CD4-positive, alpha-beta T cell (primary cell): ENCODE measurements at places on chromosomes 1 and 21.

DNA sequence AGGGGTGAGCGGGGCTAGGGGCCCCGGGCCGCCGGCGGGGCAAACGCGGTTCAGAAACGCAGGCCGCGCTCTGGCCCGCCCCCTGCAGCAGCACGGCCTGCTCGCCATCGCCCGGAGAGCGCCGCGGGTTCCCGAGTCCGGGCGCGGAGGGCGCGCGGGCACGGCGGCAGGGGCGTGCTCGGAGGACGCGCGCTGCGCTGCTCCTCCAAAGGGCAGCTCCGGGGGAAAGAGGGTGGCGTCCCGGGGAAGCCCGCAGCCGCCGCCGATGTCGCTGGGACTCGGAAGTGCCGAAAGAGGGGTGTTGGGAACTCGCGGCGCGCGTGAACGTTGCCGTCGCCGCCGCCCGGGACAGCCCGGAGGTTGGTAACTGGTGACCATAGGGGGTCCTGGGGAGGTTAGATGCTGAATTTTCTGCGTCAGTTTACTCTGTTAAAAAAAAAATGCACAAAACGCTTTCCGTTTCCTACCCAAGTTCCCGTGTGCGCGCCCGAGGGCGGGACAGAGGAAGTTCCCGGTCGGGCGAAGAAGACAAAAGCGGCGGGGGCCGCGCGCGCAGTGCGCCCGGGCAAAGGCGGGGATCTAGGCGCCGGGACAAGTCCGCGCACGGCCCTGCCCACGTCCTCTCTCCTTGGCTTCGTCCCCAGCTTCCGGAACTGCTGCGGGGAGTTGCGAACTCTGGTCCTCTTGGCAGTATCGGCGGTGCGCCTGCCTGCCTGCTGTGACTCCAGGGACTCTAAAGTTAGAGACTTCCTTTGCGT is at the start of gene HHAT:
Gene HHAT, plus strand, starts transcription at position 157 of the 758 bp plus-strand sequence. CDS start 20,074 bp downstream, outside the sequence.
- DNase-seq, result peak; percentile 30

DNA sequence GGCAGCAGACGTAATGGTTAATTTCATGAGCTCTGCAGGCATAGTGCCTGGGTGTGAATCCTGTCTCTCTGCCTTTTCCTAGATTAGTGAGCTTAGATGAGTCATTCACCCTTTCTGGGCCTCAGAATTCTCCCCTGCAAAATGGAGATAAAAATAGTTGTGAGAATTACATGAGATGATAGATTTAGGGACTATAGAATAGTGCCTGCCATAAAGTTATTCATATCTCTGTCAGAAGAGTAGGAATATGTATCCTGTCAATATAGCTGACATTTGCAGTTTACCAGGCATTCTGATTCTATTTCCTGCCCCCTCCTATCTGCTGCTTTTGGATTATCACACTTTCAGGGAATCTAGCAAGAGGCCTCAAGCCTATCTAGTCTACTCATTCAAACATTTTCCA is 112.0 kb downstream of the PDE4B start:
- DNase-seq, result no peak

- peak; percentile 73 for DNase-seq
Measured at GRCh38 chr1:155013632-155014031, 11.0 kb downstream of the ZBTB7B start.

DNA sequence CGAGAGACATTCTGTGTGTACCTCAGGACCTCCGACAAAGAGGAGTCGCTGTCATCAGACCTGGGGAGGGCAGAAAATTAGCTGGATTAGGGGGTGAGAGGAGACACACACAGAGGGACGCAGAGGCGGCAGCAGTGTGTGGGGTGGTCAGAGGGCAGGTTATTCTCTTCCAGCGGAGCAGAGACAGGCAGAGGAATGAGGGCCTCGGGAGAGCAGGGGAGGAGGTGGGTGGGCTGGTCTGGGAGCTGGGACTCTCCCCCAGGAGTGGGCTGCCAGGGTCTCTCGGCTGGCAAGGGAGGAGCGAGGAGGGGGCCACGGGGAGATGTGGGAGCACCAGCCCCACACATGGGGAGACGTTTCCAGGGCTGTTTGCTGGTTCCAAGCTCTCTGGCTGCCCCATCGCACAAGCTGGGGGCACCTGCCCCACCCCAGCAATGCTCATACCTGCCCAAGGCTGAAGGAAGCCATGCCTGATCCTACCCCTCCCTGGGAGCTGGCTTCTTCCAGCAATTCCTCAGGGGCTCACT is 40.4 kb downstream of the KIF21B start:
- no peak for DNase-seq

DNA sequence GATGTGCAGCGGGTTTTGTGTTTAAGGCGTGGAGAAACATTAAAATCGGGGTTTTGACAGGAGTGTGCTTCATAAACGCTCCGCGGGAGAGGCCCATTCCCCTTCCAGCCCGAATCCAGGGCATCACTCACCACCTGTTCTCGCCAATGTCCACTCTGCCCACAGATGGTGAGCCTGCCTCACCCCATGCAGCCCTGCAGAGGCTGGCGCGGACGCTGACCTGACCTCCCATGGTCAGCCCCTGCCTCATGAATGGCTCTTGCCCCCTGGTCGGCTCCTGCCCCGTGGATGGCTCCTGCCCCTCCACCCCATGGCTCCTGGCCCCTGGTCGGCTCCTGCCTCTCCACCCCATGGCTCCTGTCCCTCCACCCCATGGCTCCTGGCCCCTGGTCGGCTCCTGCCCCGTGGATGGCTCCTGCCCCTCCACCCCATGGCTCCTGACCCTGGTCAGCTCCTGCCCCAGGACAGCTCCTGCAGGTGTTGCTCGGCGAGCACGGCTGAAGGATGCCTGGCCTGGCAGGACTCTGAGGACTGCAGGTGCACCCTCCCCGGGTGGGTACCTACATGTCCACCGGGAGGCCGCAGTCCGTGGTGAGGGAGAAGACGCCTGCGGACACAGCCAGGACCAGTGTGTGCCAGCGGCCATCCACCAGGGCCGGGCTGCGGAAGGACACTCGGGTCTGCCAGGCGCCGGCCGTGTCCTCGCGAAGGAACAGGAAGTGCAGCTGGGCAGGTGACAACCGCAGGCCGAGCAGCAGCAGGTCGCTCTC is 6.7 kb downstream of the KRTAP10-1 start:
- DNase-seq, result no peak

DNA sequence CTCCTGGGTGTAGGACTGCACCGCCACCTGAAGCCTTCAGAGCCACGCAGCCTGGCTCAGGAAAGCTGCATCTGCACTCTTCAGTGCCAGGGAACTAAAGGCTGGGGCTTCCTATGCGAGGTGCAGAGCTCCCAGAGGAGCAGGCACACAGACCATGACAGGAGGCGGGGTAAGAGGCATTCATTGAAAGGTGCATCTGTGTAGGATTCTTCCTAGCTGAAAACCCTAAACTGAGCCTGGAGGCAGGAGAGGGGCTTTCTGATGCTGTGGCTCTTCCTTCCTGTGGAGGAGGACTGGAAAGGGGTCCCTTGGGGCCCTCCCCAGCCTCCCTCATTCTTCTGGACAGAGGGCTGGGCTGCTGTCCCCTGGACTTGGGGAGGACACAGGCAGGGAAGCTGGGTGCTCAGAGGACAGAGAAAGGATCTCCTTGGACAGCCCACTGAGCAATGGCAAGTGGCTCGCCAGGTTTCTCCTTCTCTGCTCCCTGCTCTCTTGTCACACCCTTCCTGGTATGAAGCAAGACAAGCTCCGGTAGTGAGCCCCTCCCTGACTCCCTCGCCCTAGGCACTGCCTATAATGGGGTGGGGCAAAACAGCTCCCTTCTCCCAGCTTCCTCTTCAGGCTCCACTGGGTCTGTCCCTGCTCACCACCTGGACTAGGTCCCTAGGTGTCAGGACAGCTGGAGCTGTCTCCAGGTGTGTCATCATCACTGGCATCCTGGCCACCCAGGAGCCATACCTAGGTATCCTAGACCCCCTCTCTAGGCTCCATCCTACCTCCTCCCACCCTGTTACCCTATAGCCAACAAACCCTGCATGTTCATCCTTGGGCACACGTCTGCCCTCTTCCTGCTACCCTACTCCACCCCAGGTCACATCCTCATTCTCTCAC is 20.0 kb downstream of the S100A6 start:
- no peak for DNase-seq

GRCh38 chr1:231337043-231337471 is 595 bp downstream of the EXOC8 start:
- peak; percentile 40 for DNase-seq

DNA sequence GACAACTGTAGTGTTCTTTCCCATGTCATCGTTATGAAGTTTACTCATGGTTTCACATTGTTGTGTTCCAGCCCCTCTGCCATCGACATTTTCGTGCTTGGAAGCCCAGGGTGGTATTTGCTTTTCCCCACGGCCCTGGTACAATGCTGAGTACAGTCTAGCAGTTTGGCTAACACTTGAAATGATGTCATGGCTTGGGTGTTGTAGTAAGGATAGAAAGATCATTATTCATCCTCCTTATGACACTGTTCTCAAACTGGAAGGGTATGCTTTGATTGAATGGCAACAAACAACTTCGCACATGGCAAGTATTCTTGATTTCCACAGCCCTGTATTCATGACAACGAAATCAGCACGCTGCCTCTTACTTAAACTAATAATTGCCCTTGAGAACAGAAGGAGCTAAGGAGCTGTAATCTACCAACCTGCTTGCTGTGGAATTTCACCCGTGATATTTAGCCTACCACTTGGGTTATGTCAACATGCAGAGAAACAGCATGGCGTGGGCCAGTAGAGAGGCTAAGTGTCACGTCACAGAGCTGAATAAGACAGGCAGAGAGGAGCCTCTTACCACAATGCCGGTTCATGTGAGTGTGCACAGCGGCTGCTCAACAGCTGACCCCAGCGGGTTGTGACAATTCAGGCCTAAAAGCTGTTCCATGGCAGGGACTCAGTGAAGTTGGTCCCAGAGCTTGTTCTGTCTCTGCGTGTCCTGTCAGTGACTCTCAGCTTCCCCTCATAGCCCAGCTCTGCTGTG is 73.9 kb downstream of the KCNJ6 start:
- DNase-seq, result no peak

GRCh38 chr1:8370905-8371315 is 53.0 kb downstream of the SLC45A1 start:
- no peak for DNase-seq

- DNase-seq, result peak; percentile 1
Measured at GRCh38 chr1:157955857-157956256, 37.6 kb upstream of the KIRREL1 start.

- peak; percentile 95 for DNase-seq
Measured at GRCh38 chr1:192516776-192517297, 58.7 kb upstream of the RGS1 start.

GRCh38 chr1:204094856-204095634 is 22.1 kb downstream of the SOX13 start:
- no peak for DNase-seq

- no peak for DNase-seq
Measured at GRCh38 chr21:34092262-34092921, 19.0 kb downstream of the MRPS6 start.

DNA sequence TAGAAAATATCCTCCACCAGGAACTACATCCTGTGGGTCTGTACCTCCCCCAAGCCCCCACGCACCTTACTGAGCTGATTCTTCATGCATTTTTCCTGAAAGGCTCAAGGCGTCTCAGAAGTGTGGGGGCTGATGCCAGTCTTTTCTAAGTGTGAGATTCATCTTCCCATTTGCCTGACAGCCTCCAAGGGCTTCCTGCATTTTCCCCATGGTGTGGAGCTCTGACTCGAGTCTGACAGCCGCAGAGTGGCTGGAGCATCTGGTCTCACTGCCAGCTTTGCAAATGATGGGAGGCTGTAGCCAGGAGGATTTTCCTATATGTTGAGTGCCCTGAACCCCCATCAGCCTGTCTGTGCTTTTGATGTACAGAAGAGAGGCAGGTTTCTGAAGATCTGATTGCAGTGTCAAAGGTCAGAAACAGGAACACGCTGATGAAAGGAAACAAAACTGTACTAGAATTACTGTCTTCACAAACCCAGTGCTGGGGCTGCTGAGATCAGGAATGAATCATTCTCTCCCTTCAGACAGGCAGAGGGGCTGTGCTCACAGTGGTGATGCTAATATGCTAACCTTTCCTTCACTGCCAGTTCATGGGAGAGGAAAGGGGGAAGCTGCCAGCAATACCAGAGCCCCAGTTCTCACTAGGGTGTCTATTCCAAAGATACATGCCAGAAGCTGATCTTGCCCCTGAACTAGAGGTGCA is 201.5 kb upstream of the C1orf174 start:
- no peak for DNase-seq

DNA sequence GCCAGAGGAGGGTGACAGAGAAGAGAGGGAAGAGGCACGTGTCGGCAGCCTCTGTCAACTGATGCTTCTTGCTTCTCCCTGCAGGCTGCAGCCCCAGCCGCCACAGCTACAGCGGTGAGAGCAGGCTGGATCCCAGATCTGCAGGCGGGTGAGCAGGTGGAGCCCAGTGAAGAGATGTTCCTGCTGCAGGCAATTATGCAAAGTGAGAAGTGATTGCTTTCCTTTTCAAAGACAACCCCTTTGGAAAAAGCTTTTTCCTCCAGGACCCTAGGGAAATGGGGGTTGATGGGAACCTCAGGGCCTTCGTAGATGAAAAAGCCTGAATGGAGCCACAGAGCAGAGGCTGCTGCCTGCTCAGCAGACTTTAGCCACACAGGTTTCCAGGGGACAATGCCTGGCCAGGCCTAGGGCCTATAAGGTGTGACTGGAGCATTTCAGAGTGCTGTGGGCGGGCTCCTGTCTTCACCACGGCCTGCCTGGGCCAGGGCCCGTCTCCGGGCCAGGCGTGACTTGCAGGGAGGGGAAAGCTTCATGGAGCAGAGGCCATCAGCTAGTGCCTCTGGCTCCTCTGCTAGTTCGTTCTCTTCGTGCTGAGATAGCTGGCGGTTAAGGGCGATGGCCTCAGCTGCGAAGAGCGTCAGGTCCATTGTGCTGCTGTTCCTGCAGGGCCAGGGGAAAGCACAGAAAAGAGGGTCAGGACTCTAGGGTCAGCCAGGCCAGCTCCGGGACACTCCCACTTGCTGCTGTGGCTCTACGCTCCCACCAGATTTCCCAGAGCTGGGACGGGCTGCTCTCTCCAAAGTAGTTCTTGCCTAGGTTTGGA is 6.9 kb upstream of the KNCN start:
- DNase-seq, result no peak

DNA sequence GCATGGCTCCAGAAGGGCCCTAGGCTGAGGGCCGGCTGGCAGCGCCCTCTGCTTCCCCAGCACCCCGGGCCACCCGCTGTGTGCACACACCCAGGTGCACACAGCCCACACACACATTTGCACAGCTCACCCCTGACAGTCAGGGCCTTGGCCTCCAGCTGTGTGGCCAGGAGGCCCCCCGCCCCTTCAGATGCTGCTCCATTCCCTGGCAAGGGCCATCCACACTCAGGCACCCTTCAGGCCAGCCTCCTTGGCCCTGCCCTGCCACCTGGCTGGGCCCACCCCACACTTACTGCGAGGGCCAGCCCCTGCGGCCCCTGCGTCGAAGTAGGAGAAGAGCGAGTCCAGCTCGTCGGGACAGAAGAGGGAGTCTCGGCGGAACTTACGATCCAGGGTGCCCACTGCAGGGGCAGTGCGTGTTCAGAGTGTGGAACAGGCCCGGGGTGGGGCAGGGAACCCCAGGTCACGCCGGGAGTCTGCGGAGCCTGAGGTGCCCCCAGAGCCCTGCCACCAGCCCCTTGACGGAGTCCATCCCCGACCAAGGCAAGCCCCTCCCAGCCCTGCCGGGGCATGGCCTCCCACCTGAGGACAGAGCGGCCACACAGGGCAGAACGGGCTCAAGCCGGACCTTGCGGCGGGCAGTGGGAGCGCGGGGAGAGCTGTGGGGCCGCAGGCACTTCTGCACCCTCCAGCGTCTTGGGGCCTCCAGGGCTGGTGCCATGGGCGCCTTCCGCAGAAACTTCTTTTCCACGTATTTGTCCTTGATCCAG is 12.4 kb downstream of the ACAP3 start:
- DNase-seq, result no peak
